ENCODE measurements at places on chromosomes 7 and 10.

- DNase-seq, result no peak
These were observed 68.3 kb downstream of the MLLT10 start for GRCh38 chr10:21602313-21602712.

GRCh38 chr7:27575613-27576012 lies 87.1 kb downstream of the HIBADH start:
- DNase-seq, result no peak

DNA sequence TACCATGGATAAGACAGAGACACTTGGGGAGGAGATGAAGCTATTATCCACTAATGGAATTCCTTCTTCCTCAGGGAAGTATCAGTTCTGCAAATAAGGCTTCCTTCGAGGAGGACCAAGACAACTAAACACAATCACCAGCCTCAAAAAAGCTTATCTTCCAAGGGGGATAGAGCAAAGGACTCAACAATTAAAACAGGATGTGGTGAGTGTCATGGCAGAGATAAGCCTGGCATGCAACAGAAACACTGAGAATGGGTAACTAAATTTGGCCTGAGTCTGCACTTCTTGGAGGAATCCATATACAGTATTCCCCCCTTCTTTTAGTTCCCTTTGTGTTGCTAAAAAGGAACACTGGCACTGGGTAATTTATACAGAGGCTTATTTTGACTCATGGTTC lies 1285.2 kb downstream of the GATA3 start:
- DNase-seq, result no peak

DNA sequence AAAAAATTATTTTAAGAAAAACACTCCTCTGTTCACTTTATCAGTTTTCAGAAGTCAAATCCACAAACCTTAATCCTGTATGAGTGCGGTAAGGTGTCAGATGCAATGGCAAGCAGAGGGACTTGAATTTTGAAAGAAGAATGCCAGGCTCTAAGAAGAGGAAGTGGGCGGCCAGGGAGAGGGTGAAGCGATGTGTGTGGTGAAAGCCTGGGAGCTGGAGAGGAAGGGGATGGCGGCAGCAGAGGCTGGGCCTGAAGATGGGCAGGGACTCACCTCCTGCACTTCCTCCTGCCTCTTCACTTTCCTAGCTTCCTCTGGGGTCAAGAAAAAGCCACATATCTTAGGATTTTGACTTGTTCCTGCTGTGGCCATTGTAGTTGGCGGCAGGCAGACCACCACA lies 609.6 kb downstream of the PARD3 start:
- no peak for DNase-seq

GRCh38 chr7:130048906-130049305 lies 2.3 kb downstream of the ZC3HC1 start:
- DNase-seq, result no peak

- DNase-seq, result no peak
These were observed 8.4 kb downstream of the USP6NL start for GRCh38 chr10:11602919-11603523.

- DNase-seq, result peak; percentile 52
These were observed 566 bp downstream of the MAD1L1 start for GRCh38 chr7:2231992-2232765.

DNA sequence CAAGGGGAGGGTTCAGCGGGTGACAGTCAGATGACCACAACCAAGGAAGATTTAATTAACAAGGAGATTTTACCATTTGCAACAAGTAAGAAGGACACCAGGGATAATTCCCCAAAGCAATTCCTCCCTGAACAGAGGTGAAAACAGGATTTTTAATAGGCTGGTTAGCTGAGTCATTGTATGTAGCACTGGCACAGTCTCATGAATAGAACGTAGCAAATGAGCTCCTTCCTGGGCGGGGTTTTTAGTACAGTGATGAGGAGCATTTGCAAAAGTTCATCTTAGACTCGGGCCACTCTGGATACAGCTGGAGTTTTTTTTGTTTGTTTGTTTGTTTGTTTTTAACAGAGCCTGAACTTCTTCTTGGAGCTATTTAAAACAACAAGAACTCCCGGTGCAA lies 39.0 kb downstream of the TAC1 start:
- DNase-seq, result no peak

GRCh38 chr10:88110355-88110754 lies 246.9 kb downstream of the PTEN start:
- DNase-seq, result peak; percentile 52

- DNase-seq, result no peak
These were observed 152.8 kb upstream of the GDF10 start for GRCh38 chr10:47147186-47147585.

DNA sequence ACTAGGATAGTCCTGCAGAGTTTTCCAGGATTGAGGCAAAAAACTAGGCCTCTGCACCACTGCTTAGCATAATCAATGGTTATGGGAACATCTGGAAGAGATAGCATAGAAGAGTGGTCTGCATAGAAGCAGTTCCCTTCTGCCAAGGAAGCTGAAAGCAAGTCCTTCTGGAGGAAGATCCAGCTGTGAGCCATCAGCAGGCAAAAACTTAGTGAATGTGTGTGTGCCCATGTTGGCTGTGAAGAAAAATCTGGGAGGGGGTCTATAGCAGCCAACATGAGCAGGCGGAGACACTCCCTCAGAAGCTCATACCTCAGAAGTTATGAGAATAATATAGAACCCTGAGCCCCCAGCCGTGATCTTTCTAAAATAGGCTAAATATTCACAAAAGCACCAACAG lies 228.1 kb upstream of the STEAP1 start:
- DNase-seq, result no peak

GRCh38 chr7:2838873-2839578 lies 5.1 kb downstream of the GNA12 start:
- no peak for DNase-seq

DNA sequence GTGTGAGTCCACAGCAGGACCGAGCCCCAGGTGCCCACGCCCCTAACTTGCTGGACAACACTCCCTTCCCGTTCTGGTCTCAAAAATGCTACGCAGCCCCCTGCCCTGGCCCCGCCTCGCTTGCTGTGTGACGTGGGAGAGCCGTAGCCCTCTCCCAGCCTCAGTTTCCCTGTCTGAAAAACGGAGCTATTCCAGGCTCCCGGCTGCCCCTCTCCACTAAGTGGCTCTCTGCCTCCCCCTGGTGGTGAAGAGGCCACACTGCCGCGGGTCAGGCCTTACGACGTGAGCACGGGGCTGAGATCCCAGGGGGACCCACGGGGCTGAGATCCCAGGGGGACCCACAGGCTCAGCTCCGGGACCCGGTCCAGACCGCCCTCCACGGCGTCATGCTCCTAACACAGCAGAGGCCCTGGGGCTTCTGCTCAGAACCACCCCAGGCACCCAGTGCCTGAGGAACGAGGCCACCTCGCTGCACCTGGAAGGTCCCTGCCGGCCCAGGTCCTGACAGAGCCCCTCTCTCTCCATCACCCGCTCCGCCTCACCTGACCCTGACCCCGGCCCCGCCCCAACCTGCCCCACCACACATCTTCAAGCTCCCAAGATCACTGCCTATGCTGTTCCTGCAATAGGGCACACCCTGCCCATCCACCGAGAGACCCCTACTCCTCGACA lies 26.7 kb downstream of the MICALL2 start:
- DNase-seq, result peak; percentile 89

DNA sequence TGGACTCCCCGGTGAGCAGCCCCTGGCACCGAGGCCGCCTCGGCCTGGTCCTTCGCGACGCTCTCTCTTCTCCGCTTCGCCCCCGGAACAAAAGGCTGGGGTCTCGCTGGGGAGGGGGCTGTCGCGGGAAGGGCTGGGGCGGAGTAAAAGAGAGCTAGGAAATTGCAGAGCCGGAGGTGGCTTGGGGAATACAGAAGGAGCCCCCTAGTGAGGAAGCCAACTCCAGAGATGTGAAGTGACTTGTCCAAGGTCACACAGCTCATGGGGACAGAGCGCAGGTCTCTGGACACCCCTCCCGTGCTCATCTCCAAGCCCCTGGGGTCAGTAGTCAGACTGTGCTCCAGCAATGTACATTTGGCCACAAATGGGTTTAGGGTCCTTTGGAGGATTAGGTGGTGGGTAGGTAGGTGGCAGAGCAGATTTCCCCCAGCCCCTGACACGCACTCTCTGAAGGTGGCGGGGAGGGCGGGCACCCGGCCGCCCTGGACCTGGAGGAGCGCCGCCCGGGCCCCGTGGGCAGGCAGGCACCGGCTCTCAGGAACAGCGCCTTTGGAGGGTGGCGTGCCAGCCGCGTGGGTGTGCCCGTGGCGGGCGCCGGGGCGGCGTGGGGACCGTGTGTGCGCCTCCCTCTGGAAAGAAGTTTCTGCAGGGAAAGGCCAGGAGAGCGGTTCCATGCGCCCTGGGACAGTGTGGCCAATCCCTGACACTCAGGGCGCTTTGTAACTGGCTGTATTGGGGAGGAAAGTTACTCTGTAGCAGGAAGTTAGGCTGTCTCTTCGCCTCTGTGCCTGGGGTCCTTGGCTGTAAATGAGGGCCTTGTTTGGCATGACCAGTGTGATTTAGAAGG lies 910 bp downstream of the WIPF3 start:
- peak; percentile 32 for DNase-seq

DNA sequence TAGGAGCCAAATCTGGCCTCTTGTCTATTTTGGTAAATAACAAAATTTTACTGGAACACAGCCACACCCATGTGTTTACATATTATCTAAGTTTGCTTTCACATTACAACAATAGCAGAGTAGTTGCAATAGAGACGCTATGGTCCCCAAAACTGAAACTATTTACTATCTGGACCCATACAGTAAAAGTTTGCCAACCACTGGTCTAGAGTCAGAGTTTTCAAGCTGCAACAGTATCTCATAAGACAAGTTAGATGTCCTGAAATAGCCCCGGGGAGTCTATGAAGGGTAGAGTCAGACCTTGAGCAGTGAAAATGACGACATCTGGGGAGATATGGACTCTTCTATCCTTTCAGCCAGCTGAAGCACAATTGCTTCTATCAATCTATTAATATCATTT lies 74.2 kb downstream of the CTNNA3 start:
- DNase-seq, result no peak

DNA sequence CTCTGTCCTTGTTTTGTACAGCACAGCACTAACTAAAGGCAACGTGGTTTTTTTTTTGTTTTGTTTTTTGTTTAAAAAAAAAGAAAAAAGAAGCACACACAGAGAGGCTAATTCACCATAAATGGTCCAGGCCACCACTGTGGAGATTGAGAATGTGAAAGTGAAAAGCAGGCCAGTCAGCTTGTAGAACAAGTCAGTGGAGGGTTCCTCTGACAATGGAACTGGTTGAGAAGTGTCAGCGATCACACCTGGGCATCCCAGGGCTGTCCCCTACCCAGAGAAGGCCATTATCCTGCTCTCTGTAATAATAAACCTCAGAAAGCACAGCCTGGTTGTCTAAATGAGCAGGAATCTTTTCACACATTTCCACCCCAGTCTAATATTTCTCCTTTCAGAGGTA lies 119.6 kb upstream of the ZNF438 start:
- no peak for DNase-seq

- DNase-seq, result no peak
These were observed 122.7 kb upstream of the STEAP4 start for GRCh38 chr7:88429382-88429781.

- DNase-seq, result no peak
These were observed 66.8 kb upstream of the SEPHS1 start for GRCh38 chr10:13414855-13415254.

- DNase-seq, result no peak
These were observed 180.5 kb upstream of the GALNT17 start for GRCh38 chr7:70951271-70951962.

- DNase-seq, result peak; percentile 2
These were observed 311.7 kb downstream of the GATA3 start for GRCh38 chr10:8365935-8366911.

GRCh38 chr10:8677642-8678041 lies 623.2 kb downstream of the GATA3 start:
- no peak for DNase-seq

DNA sequence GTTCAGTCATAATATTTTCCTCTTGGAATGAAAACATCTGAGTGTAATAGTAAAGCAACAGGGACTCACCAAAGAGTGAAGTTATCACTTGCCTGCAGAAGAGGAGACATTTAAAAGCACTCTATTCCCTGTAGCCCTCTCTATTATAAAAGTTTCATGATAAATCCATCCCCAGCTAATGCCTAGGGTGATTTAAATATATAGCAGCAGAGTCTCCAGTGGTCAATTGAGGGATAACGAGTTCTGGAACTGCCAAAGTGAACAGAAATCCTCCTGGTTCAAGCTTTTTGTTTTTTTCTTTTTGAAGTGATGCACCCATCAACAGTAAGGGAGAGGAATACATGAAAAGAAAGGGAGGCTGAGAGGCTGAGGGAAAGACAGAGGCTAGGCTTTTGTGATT lies 87.3 kb downstream of the EVX1 start:
- peak; percentile 8 for DNase-seq

GRCh38 chr10:103814626-103815370 lies 40.6 kb downstream of the SH3PXD2A start:
- DNase-seq, result no peak

DNA sequence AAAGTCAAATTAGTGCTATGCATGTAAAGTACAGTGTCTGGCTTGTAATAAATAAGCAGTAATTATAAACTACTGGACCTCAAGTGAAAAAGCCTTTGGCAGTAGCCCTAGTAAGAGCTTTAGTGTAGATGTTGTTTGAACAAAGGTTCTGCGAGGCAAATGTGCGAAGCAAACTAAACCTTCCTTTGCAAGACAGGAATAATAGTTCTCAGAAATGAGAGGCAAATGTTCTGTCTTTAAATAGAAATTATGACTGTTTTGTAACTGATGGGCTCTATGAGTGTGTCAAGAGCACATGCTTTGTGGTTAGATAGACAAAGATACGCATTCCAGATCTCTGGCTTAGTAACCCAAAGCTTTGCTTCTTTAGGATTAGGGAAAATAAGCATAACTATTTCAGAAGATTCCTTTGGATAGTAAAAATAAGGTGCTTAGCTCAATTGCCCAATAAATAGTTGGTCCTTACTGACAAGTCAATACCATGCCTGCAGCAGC lies 169.2 kb upstream of the CDC14C start:
- DNase-seq, result no peak

GRCh38 chr7:129468087-129468486 lies 33.9 kb downstream of the STRIP2 start:
- peak; percentile 62 for DNase-seq

Data from GM03348 (cell line).